ENCODE measurements at places on chromosomes 4 and X.

- no peak for DNase-seq
These were observed 174.9 kb upstream of the SMARCAD1 start for GRCh38 chr4:94032754-94033153.

- no peak for DNase-seq
These were observed 711 bp downstream of the ACE2 start for GRCh38 chrX:15600049-15600448.

- DNase-seq, result no peak
These were observed 480.1 kb upstream of the FTHL17 start for GRCh38 chrX:31551913-31552312.

DNA sequence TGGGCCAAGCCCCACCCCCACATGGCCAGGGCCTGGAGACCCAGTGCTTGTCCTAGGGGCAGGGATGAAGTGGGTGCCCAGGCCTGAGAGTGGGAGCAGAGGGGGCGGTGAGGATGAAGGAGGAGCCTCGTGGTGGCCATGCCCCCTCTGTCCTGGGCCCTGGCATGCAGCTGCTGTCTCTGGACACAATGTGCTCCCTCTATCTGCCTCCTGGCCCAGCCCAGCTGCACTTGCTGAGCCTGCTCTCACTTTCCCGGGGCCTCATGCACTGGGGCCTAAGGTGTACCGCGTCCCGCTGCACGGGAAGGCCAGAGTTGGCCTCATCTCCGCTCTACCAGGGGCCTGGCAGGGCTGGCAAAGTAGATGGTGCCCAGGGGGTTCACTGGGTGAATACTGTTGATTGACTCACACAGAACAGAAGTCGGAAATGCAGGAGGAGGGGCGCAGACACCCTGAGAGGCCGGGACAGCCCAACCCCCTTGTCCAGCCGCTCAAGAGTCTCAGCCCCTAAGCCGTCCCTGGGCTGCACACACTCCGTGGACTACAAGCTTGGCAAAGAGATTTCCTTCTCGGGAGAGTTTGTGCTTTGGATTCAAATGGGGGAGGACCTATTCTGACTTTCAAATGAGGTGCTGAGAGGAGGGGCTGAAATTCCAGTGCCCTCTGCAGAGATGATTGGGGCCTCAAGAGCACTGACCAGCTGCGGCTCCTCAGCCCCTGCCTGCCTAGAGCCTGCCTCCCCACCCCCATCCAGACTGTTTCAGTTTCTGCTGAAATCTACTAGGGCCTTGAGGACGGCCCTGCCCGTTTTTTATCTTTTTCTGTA is 112.4 kb downstream of the PSAPL1 start:
- peak; percentile 47 for DNase-seq

DNA sequence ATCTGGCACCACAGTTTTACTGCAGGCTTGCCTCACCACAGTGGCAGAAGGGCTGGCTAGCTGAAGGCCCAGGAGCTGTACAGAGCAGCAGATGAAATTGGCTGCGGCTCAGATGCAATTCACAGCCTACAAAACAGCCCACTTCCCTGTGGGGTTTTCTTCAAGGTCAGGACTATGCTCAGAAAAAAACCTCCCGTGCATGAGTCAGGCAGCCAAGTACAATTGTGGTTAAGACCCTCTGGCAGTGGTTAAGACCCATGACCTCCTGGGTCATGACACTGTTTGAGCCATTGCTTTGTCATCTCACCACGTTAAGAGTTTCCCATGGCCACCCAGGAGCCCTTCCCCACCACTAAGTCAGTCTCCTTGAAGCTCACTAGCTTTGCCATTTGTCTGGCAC is 276.3 kb downstream of the HNRNPD start:
- no peak for DNase-seq

DNA sequence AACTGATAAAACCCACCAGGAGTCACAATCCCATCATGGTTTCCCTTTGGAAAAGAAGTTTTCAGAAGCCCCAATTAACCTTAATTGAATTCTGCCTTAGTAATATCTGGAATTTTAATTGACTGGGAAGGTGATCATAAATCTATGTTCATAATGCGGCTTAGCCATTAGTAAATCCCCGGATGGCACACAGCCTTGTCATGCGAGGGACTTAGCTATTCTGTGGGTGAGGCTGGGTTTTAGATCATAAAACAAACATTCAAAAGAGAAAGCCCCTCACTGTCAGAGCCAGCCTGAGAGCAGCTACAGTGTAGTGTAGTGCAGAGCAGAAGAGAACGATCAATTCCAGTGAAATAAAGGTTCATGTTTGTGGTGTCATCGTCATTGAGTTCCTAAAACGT is 124.0 kb upstream of the NOCT start:
- no peak for DNase-seq

- DNase-seq, result no peak
These were observed 60.2 kb upstream of the PGAM4 start for GRCh38 chrX:78029663-78030062.

- no peak for DNase-seq
These were observed 235.3 kb downstream of the GPAT3 start for GRCh38 chr4:83771113-83771705.

GRCh38 chrX:124033821-124034220 is 72.3 kb downstream of the STAG2 start:
- DNase-seq, result no peak

DNA sequence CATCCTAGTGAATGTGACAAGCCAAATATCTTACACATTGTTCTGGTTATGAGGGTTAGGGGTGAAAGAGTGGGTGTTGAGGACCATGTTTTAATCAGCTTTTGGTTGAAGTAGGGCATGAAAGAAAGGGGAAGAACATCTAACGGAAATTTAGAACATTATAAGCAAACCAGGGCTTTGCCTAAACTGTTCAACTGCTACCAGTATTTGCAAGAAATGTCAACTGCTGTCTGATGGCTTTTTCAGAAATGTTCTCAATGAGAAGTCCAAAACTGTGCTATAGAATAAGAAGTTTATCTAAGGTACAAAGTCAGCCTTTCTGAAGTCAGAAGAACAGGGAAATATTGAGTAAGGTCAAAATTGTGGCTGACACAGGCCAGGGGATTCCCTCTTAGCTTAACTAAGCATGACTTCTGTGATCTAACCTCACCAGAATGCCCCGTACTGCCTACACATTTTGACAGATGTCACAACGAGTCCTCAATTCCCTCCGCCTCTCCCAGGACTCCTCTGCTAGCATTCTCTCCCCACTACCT is 67.1 kb downstream of the DTHD1 start:
- DNase-seq, result no peak

GRCh38 chrX:93874554-93874953 is 200.5 kb downstream of the FAM133A start:
- DNase-seq, result no peak

DNA sequence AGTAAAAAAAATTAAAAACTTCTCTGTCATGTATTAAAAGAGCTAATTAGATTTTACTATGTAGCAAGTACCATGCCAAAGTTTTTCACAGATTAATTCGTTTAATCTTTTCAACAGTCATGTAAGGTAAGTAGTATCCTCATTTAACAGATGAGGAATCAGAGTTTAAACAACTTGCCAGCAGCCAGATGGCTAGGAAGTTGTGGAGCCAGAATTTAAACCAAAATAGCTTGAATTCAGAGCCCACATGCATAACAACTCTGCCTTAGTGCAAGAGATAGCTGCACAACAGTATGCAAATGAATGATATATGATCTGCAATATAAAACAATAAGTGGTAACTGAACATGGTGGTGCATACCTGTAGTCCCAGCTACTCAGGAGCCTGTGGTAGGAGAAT is 75.3 kb downstream of the NAP1L3 start:
- no peak for DNase-seq

- no peak for DNase-seq
These were observed 1.4 kb upstream of the MSL3 start for GRCh38 chrX:11756354-11757318.

- DNase-seq, result peak; percentile 33
These were observed at the start of gene CHRDL1 for GRCh38 chrX:110795645-110796406. CHRDL1 (minus strand) TSS chrX:110795817; CDS start chrX:110792181, 3,636 bp downstream.

DNA sequence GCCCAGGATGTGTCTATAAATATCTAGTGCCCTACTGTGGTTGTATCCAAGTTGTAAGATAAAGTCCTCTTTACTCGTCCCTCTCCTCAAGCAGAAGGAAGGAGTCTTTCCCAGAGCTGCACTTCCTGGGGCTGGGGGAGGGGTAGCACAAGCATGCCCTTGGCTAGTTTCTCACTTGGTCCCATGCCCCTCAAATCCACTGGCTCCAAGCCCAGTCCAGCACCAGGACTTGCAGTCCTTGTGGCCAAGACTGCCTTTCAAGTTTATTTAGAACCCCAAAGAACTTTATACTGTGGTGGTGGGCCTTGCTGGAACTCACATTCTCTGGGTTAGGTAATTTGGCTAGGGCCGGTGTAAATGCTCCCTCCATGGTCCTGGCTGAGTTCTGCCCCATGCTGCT is 43.2 kb upstream of the SLC10A4 start:
- DNase-seq, result no peak

DNA sequence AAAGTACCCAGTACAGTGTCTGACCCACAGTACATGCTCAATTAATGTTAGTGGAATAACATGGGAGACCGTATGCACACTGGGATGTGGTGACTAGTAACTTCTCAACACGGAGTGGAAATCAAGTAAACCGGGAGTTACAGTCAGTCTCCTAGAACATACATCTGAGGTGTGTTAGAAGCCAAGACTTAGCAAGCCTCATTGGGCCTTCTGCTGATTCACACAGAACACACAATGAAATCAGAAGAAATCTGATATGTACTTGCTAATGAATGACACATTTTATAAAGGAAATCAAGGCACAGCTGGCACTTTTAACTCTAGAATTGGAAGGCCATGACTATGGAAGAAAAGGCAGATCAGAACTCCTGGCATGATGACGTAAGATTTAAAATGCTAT is 13.0 kb downstream of the TRAPPC2 start:
- no peak for DNase-seq

DNA sequence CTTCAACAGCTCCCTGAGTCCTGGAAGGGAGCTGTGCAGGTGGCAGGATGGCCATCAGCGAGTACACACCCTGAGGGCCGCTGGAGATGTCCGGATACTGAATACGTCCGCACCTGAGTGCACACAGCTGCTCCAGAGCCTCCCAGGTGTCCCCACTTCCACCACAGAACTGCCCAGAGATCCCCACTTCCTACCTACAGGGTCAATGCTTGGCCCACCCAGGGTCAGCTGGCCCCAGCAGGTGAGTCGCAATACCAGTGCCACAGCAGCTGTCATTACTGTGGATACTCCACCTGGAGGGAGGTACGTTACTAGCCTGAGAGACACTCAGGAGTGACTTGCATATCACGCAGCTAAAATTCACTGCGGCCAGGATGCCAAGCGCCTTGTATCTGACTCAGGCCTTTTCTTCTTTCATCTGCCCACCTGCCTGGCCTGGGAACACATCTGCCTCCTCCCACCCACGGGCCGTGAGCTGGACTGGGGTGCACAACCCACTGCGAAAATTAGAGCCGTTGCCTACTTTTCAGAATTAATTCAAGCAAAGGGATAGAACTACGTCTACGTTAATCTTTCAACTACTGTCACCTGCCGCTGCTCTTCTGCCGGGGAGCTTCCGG is 9.4 kb downstream of the C4orf50 start:
- peak; percentile 20 for DNase-seq

GRCh38 chr4:13546941-13547484 is 2.7 kb upstream of the NKX3-2 start:
- no peak for DNase-seq

DNA sequence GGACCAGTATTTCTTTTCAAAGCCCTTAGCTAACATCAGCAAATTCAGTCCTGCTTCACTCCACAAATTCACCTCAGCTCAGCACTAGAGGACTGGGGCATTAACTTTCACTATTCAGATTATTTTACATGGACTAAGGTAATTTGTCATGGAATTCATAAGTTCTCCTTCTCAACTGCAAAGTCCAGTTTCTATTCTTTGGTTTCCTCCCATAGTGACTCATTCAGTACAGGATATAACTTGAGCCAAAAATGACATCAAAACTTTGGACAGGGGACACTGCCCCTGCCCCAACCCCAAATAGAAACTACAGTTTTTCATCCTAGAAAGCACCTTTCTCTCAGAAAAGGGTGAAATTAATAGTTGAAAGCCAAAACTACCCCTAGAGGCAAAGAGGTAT is 52.7 kb downstream of the COX7B2 start:
- no peak for DNase-seq

- DNase-seq, result no peak
These were observed 663.6 kb downstream of the PCDH7 start for GRCh38 chr4:31383767-31384166.

DNA sequence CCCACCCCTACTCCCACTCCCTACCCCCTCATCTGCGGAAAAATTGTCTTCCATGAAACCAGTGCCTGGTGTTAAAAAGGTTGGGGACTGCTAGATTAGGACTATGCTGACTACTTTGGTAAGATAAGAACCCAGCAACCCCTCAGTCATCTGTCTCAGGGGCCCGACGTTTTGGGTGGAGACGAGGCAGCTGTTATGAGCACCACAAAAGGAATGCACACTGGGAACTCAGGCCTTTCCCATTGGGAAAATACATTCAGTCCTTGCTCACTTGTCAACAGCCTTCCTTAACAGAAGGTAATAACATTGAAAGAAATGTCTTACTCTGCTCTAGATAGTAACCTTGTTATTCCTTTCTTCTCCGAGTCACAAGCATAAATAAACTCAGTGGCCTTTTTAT is 310.8 kb downstream of the AFF2 start:
- no peak for DNase-seq

GRCh38 chr4:153549405-153549804 is 83.2 kb downstream of the TMEM131L start:
- DNase-seq, result no peak

DNA sequence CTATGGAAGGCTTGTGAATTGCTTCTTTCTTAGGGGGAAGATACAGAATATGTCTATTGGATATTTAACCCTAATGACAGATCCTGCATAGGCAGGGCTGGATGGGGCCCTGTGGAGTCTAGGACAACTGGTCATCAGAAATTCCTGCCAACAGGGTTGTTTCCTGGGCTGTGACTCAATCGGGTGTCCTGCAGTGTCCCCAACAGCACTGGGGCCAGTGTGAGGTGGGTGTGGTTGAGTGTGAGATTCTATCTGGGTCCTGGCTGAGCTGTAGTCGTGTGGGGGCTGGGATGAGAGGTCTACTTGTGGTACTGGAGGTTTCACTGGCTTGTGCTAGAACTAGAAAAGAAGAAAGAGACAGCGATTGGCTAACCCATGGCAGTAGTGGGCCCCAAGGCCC is 87.3 kb upstream of the WDR1 start:
- no peak for DNase-seq

DNA sequence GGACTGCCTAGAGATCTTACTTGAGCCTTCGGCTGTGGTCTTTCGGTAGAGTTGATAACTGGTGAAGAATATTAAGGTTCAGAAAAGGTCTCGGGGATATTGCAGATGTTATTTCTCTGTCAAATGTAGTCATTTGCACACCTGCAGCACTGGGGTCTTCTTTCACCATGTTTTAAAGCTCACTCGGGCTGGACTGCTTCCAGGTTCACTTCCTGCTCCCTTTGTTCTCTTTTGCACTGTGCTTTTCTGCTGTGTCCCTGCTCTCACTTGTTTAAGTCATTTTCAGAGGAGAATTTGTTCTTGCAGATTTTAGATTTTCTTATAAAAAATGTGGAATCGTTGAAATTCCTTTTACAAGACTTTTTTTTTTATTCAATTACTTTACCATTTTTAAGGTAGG is 68.5 kb downstream of the BMPR1B start:
- no peak for DNase-seq
